ENCODE measurements at places on chromosomes 4 and X. TPM values are rescaled to one million over a fixed set of nuclear protein-coding genes. Genes with fewer than 3 reads are reported as not detected.

Gene RAB40A
- total RNA-seq, result not detected

Gene SYTL5
- total RNA-seq, result 66.9 TPM

Gene LONRF3
- total RNA-seq, result 10.3 TPM

Gene GAGE12F
- not detected for total RNA-seq

Gene UGT8
- total RNA-seq, result 6.8 TPM

Gene MSX1
- total RNA-seq, result 16.7 TPM

Gene NMU
- total RNA-seq, result 8.4 TPM

Gene ADH1A
- not detected for total RNA-seq

Gene TRIML2
- total RNA-seq, result 2.1 TPM

Gene ZBTB49
- 8.1 TPM for total RNA-seq

Gene CDX4
- not detected for total RNA-seq

Gene QDPR
- total RNA-seq, result 28.5 TPM

Gene TBC1D9
- total RNA-seq, result 13.6 TPM

Gene IL15
- total RNA-seq, result 1.5 TPM

Gene CCKAR
- total RNA-seq, result not detected

Gene CXCR3
- total RNA-seq, result not detected

Gene ADGRG4
- not detected for total RNA-seq

Gene DSPP
- total RNA-seq, result not detected

Gene HERC6
- total RNA-seq, result 9.2 TPM

Gene CTAG2
- 2.5 TPM for total RNA-seq

Gene RTL5
- total RNA-seq, result 0.27 TPM

Gene ACOT9
- 59.0 TPM for total RNA-seq

Gene STK26
- 14.4 TPM for total RNA-seq
